ENCODE measurements at places on chromosomes 3 and 15. TPM values are rescaled to one million over a fixed set of nuclear protein-coding genes. Genes with fewer than 3 reads are reported as not detected.

The IL20RB gene
- 1.6 TPM for total RNA-seq

The FBXO40 gene
- total RNA-seq = not detected

The SETMAR gene
- total RNA-seq = 9.6 TPM

The ECE2 gene
- not detected for total RNA-seq

The MME gene
- total RNA-seq = 11.6 TPM

The MNS1 gene
- total RNA-seq = 0.53 TPM

The ADAMTS9 gene
- total RNA-seq = 72.1 TPM

The LAMB2 gene
- total RNA-seq = 1,071 TPM

The AGBL1 gene
- total RNA-seq = not detected

The PXYLP1 gene
- 1.8 TPM for total RNA-seq

The VEPH1 gene
- 80.8 TPM for total RNA-seq

The GAP43 gene
- 0.18 TPM for total RNA-seq

The CPNE9 gene
- not detected for total RNA-seq

The CLEC3B gene
- total RNA-seq = not detected

The IGDCC3 gene
- not detected for total RNA-seq
